ENCODE measurements at places on chromosomes 11 and 22.

DNA sequence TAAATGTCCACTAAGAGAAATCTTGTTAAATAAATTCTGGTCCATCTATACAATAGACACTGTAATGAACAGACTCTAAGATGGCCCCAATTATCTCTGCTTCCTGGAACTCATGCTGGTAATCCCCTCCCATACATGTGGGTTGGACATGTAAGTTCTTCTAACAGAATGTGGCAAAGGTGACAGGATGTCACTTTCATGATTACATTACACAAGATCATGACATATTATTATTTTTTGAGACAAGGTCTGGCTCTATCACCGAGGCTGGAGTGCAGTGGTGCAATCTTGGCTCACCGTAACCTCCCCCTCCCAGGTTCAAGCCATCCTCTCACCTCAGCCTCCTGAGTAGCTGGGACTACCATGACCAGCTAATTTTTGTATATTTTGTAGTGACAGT, 14.6 kb upstream of the NDUFC2 start:
- DNase-seq: no peak

- no peak for DNase-seq
Observed at GRCh38 chr11:114774599-114775361, 96.5 kb downstream of the NXPE2 start.

GRCh38 chr11:12048936-12049790, 40.7 kb upstream of the DKK3 start:
- no peak for DNase-seq

DNA sequence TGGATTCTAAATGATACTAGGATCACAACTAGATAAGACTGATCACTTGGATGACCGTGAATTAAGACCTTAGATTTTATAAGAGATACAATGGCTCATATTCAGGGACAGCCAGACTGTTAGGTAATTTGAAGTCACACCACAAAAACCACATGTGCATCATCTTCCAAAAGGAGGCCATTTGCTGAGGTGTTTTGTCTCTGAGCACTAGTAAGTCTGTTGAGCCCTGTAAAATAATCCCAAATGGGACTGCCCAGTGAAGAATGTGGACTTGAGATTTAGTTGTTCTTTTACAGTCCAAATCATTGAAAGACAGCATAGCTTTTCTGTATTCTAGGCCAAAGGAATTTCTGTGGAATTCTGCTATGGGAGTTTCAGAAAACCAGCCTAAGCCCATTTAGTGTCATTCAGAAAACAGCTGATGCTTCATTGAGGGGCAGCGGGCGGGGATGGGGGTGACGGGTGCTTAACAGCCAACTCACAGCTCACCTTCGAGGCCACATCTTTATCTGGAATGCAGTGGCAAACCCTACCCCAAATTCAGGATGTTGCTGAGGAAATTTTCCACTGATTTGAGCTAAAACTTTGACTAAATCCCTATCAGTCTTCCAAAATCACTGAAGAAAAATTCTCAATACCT, 80.1 kb upstream of the BIRC3 start:
- DNase-seq: peak; percentile 20

GRCh38 chr11:77411137-77411707, 62.7 kb downstream of the PAK1 start:
- peak; percentile 30 for DNase-seq

GRCh38 chr11:70742553-70743291, 344.4 kb downstream of the CTTN start:
- DNase-seq: no peak

- DNase-seq: no peak
Observed at GRCh38 chr22:39101226-39101625, 4.2 kb downstream of the APOBEC3H start.

GRCh38 chr22:37491559-37492427, 5.6 kb upstream of the MFNG start:
- DNase-seq: no peak

DNA sequence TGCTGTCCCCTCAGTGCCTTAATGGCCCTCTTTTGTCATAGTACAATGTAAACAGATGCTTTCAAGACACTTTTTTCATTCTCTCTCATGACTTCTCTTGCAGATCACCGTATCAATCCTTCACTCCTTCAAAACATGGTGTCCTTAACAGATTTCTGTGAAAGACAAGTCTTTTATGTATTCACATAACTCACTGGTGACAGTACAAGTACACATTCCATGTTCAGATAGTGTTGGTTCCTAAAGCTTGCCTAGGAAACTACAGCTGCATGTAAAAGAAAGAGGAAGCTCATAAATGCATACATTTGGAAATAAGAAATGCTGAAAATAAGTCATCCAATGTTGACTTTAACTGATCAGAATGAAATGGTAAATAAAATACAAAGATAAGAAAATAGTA, 5.0 kb upstream of the OR52E6 start:
- no peak for DNase-seq

DNA sequence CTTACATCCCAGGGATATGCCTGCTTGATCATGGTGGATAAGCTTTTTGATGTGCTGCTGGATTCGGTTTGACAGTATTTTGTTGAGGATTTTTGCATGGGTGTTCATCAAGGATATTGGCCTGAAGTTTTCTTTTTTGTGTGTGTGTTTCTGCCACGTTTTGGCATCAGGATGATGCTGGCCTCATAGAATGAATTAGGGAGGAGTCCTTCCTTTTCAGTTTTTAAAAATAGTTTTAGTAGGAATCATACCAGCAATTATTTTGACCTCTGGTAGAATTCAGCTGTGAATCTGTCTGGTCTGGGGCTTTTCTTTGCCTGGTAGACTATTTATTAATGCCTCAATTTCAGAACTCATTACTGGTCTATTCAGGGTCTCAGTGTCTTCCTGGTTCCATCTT, 362.4 kb downstream of the JRKL start:
- no peak for DNase-seq

DNA sequence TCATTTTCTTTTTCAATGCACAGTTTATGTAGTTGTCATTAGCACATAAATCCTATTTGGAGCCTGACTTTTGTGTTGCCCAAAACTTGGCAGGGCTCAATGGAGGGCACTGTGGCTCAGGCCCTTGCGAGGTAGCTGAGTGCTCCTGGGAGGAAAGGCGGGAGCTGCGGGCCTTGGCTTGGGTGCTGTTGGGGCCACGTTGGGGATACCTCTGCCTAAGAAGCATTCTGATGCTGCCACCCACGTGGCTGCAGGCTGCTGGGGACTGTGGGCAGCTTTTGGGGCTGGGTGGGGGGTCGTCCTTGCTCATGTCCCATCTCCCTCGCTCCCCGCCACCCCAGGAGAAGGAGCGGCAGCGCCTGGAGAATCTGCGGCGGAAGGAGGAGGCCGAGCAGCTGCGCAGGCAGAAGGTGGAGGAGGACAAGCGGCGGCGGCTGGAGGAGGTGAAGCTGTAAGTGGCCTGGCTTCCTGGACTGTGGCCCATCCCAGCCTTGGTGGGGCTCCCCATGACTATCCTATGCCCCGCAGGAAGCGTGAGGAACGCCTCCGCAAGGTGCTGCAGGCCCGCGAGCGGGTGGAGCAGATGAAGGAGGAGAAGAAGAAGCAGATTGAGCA, 20.9 kb downstream of the INCENP start:
- no peak for DNase-seq

DNA sequence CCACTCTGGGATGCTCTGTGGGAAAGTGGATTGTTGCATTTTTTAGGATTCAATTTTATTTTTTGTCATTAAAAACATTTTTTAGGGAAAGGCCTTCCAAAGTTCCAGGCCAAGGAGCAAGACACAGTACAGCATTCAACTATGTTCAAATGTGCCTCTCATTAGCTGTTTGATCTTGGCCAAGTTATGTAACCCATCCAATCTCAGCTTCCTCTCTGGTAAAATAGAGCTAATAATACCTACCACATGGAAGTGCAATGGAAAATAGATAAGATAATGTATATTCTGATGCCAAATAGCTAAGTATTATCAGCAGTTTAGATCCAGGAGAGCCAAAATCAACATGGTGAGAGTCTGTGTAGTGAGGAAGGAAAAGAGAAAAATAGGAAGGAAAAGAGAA, 220.3 kb upstream of the SESN3 start:
- no peak for DNase-seq

DNA sequence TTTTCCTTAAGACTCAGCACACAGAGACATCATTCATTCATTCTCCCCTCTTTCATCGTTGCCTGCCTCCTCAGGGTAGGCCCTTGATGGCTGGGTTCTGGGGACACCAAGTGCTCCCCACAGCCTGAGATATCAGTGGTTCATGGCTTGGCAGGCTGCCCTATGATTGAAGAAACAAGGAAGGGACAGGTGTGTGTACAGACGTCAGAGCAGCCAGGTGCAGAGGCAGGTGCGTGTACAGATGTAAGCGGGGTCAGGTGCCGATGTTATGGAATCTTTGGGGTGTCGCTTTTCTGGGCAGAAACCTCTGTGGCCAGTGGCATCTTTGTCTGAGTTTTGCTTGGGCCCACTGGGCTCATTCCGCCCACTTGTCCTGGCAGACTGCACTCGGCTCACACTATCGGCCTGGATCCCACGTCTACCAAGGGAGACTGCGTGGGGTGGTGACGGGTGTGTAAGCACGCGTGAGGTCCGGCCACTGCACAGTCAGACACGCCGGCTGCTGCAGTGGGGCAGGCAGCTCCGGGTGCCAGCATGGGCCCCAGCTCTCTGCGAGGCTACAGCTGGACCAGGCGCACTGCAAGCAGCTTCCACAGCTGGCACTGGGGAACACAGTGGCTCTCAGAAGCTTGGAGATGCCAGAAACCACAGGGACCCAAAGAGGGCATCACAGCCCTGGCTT, 20.9 kb upstream of the KIAA0930 start:
- DNase-seq: no peak

- no peak for DNase-seq
Observed at GRCh38 chr22:25672289-25673084, 69.5 kb upstream of the MYO18B start.

- no peak for DNase-seq
Observed at GRCh38 chr11:87366346-87366745, 328.6 kb downstream of the TMEM135 start.

- no peak for DNase-seq
Observed at GRCh38 chr22:50027639-50028537, 15.3 kb upstream of the IL17REL start.

DNA sequence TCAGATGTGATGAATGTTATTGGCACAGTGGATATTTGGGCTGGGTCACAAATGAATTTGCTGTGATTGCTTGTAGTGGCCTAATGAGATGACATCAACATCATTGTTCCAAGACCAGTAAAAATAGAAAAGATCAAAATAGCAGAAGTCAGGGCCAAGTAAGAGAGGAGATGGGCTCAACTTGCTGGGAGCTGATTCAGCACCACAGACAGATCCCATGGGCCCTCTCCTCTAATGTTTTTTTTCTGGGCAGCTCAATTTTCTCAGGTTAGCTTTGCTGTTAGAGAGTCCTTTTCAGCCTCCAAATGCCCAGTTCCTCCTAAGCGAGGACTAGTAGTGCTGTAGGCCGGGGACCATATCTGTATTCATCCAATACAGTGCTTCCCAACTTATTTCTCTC, 86.0 kb upstream of the IZUMO1R start:
- DNase-seq: no peak

DNA sequence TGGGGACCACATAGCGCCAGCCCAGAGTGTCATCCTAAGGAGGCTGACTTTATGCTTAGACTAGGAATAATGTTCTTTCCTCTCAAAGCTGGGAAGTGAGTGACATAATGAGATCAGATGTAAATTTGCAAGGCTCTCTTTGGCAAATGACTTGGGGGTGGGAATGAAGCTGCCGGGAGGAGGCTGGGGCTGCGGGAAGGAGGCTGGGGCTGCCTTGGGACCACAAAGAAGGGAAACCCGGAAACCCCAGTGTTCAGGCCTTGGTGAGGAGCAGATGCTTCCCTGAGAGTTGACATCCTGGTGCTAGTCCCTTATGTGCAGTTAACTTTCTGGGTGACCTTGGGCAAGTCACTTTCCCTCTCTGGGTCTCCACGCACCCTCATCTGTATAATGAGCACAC, 182.0 kb downstream of the CHST1 start:
- DNase-seq: no peak

DNA sequence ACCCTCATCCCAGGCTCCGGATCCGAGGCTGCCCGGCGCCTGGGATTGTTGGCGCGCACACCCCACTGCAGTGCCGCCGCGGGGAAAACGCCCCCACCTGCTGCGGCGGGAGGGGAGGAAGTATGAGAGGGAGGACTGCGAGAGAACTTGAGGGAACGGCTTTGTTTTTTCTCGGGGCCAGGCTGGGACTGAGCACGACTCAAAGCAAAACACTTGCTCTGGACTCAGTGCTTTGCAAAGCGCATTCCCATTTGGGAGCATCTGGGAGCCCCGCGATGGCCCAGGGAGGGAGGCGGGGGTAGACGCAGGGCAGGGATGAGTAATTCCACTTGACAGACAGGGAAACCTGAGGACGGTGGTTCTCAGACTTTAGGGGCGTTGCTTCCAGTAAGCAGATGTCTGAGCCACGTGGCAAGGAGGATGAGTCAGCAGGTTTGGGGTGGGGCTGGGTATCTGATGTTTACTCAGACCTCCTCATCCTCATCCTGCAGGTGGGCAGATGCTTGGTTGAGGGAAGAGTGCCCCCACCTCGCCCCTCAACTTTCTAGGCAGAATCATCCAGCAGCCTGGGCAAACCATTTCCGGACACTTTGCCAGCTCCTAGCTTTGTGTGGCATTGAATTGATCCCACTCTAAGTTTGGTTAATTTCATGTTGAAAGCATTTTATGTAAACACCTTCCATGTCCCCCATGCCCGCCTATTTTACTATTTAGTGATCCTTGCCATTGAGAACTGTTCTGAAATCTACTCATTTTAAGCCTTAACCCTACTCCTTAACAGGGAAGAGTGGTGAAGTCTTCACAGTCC, 1.5 kb downstream of the MIAT start:
- peak; percentile 93 for DNase-seq

GRCh38 chr11:122754553-122755322, 83.6 kb upstream of the CRTAM start:
- DNase-seq: no peak

DNA sequence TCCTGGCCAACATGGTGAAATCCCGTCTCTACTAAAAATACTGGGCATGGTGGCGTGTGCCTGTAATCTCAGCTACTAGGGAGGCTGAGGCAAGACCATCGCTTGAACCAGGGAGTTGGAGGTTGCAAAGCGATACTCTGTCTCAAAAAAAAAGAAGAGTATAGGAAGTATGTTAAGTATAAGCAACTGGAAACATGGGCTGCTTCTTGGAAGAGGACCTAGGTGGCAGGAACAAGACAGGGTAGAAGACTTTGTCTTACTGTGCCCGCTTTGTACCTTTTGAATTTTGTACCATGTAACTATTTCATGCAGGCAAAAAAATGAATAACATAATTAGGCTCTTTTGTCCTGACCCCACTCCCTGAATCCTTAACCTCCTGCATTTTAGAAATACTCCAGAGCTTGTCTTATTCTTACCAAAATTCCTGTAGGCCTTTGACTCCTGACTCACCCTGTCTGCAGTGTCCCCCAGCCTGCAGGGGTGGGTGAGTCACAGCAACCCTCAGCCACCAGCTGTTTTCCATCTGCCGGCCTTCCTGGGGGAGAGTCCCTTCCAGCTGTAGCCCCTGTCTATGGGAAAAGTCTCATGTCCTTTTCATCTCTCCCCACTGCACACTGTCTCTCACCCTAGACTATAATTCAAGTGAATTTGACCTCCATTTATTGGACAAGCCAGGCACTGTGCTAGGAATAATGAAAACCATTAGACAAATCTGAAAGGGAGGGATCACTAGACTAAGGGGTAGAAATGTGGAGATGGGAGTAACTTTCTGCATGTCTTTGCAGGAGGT, 41.8 kb downstream of the TXN2 start:
- peak; percentile 96 for DNase-seq
